ENCODE measurements at places on chromosomes 16 and 17.

GRCh38 chr16:48978501-48978900, 303.1 kb downstream of the CBLN1 start:
- no peak for DNase-seq

DNA sequence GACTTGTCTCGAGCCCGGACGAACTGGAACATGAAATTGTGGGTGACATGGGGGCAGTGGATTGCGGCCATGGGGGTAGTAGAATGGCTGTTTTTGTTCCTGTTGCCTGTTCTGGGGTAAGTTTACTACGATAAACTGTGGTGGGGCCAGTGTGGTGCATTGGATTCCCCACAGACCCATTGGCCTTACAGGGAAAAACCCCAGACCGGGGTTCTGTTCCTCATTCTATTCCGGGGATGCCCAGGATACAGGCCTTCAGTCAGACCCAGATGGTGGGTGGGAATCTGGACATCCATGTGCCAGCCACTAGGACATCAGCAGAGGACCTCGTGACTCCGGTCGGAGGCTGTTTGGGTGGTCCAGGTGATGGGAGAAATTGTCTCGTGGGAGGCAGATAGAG, 88.1 kb downstream of the ABCC1 start:
- DNase-seq, result no peak

- DNase-seq, result no peak
Observed at GRCh38 chr17:48997827-48998586, 822 bp downstream of the IGF2BP1 start.

DNA sequence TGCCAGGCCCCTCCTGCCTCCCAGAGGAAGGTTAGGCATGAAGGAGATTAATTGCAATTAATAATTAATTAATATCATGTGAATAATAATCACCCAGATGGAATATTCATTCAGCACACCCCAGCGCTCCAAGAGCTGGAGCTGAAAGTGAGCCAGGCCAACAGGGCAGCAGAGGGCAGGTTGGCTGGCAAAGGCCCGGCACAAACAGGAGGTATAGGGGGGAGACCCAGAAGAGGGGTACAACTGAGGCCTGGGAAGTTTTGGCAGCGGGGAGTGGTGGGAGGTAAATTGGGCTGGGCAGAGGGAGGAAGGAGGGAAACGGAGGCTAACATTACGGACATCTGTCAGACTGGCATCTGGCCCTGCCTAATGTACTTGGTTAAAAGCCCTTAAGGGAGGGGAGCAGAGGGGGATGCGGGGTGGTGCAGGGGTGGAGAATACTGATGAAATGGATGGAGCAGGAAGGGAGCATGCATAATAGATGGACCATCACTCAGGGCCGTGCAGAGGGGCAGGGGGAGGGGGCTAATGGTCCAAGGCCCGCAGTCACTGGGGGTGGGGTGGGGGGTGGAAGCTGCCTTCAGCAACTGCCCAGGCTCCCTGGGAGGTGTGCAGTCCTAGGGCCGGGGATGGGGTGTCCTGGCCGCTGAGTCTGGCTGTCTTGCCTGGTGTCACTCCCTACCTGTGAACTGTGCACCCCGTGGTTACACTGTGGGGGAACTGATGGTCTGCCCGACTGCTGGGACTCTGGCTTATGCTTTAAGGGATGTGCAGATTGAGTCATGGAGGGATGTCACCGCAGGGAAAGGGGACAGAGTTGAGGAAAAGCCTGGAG, 1.9 kb downstream of the ADAM11 start:
- DNase-seq, result no peak

- DNase-seq, result no peak
Observed at GRCh38 chr17:79407385-79407784, 203.5 kb downstream of the RBFOX3 start.

DNA sequence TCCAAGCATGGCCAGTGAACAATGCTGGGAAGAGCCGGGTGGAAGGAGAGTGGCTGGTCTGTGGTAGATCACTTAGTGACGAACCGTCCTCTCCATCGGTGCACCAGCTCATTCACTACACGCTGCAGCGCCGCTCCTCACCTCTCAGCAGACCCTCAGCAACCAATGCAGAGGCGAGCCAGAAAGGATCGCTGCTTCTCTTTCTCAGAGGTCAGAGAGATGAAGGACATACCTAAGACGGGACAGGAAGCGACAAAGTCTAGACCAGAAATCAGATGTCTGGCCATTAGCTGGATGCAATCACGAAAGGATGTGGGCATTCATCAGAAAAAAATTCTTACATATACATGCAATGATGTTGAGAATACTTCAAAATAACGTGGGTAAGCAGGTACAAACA, 26.9 kb downstream of the NSMCE1 start:
- no peak for DNase-seq

GRCh38 chr17:44969144-44969780, 1.2 kb upstream of the C1QL1 start:
- no peak for DNase-seq

DNA sequence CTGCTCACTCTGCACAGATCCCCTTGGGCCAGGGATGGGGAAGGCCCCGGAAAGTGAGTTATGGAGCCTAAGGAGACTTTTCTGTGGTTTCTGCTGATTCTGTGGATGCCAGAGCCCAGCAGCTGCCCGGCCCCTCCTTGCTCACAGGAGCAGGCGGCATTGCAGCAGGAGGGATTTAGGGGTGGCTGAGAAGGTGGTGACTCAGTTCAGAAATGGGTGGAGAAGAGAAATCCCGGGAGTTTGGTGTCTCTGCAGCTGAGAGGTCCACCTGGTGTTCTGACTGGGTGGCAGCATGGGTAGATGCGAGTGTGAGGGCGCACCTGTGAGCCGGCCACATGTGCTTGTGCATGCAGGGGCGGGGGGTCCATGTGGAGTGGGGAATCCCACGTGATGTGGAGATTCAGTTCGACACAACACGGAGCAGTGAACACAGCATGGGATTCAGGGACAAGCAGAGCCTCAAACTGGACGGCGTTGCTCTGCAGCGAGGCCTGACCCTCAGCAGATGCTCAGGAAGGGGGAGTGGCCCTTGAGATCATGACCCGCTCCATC, 16.0 kb upstream of the SPPL2C start:
- no peak for DNase-seq

GRCh38 chr17:17549732-17550366, 41.7 kb downstream of the PEMT start:
- no peak for DNase-seq

- DNase-seq, result no peak
Observed at GRCh38 chr16:56450275-56450985, 702 bp downstream of the NUDT21 start.

DNA sequence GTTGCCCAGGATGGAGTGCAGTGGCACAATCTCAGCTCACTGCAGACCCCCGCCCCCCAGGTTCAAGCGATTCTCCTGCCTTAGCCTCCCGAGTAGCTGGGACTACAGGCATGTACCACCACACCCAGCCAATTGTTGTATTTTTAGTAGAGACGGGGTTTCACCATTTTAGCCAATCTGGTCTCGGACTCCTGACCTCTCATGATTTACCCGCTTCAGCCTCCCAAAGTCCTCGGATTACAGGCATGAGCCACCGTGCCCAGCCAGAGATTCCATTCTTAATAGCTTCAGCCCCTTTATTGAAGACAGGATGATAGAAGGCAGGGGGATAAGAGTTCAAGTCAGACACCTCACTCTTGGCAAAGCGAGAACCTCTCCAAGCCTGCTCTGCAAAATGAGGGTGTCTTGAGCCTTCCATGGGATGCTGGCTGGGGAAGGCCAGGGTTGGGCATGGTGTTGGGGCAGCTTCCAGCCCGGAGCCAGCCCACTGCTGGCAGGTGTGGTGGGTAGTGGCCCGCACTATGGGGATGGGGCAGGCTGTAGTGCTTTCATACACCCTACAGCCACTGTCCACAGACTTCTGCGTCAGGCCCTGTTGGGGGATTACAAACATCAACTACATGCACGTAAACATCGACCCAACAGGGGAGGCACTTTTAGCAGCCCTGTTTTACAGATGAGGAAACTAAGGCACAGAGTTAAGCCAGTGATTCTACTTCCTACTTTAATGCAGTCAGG, 3.5 kb downstream of the CARHSP1 start:
- DNase-seq, result no peak
